Myometrial cell (primary cell): ENCODE measurements at places on chromosomes 1 and 21. TPM values are rescaled to one million over a fixed set of nuclear protein-coding genes. Genes with fewer than 3 reads are reported as not detected.

The LCE1B gene
- total RNA-seq, result not detected in 2 replicates

The FMN2 gene
- 5.2 and 13.5 TPM in 2 replicates for total RNA-seq

The GPR25 gene
- total RNA-seq, result not detected in 2 replicates

The PIGR gene
- total RNA-seq, result under 0.01 TPM in 1 of 2 replicates, not detected in the other

The GJC2 gene
- 3.9 and 4.0 TPM in 2 replicates for total RNA-seq

The CELA3A gene
- total RNA-seq, result not detected in 2 replicates

The FCGR3A gene
- total RNA-seq, result not detected in 2 replicates

The GUK1 gene
- total RNA-seq, result 404 and 525 TPM in 2 replicates

The CENPS gene
- 11.9 and 14.1 TPM in 2 replicates for total RNA-seq

The IL20 gene
- total RNA-seq, result not detected in 2 replicates

The LDLRAD1 gene
- not detected in 2 replicates for total RNA-seq

The PODN gene
- total RNA-seq, result 1.4 and 2.0 TPM in 2 replicates

The TRIM63 gene
- total RNA-seq, result not detected in 2 replicates

The PRAMEF18 gene
- not detected in 2 replicates for total RNA-seq
